ENCODE measurements at places on chromosomes 11 and 22. TPM values are rescaled to one million over a fixed set of nuclear protein-coding genes. Genes with fewer than 3 reads are reported as not detected.

The TCN2 gene
- total RNA-seq: 42.2 TPM

The GRK2 gene
- total RNA-seq: 55.5 TPM

The OR6A2 gene
- 0.33 TPM for total RNA-seq

DNA sequence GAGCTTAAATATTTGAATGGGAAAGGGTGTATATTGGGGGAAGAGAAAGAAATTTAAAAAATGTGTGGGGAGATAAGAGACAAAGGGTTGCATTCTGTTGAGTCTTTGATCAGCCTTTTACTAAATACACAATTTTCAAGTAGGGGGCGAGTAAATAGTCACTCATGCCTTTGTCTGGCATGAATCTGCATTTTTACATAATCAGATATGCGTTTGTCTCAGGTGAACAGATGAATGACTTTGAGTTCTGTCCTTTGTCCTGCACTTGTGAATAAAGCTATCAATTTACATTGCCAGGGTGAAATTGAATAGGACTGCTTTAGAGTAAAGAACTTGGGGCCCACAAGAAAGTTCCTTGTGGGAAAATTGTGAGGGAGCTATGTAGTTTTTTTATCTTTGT is 523.6 kb upstream of the LUZP2 start:
- no peak for DNase-seq

GRCh38 chr11:102900346-102900745 is 25.6 kb upstream of the MMP12 start:
- DNase-seq: no peak

- DNase-seq: no peak
These were observed 150.0 kb downstream of the ADAMTS15 start for GRCh38 chr11:130598433-130598832.

Data from H9 (cell line).